DMS 273 treated with DMSO at 0.1 percent for 48 hours (cell line): ENCODE measurements at places on chromosomes 13 and 19.

GRCh38 chr13:77477299-77477848, 58.1 kb upstream of the SCEL start:
- DNase-seq, result no peak

DNA sequence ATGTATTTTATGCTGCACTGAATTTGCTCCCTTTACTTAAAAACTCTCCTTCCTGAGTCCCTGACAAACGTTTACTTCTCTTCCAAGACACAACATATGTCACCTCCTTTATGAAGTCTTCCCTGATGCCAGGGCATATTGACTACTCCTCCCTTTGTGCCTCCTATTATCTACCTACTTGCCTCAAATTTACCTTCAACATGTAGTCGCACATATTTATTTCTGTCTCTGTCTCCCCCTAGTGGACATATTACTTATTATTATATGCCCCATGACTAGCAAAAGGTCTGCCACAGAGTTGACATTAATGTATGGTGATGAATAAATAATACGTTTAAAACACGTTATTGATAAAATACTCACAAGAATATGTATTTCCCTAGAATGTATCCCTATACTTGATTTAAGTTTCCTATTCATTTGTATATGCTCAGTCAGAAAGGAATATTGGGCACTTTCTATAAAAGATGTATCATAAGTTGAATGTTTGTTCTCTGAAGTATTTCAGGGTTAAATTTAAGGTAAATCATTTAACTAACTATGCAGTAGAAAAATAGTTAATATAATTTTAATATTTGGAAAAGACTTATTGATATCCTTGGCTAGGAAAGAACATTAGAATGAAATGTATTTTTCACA, 250.3 kb upstream of the ATXN8OS start:
- DNase-seq, result peak; percentile 4

- no peak for DNase-seq
These were observed 36.3 kb downstream of the COL4A2 start for GRCh38 chr13:110343241-110343865.

DNA sequence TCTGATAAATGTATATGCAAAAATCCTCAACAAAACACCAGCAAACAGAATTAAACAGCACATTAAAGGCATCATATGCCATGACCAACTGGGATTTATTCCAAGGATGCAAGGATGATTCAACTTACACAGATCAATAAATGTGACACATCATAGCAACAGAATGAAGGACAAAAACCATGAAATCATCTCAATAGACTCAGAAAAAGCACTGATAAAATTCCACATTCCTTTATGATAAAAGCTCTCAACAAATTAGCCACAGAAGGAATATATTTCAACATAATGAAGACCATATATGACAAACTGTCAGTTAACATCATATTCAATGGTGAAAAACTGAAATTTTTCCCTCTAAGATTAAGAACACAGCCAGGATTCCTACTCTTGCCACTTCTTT, 691.6 kb downstream of the DIAPH3 start:
- DNase-seq, result no peak

DNA sequence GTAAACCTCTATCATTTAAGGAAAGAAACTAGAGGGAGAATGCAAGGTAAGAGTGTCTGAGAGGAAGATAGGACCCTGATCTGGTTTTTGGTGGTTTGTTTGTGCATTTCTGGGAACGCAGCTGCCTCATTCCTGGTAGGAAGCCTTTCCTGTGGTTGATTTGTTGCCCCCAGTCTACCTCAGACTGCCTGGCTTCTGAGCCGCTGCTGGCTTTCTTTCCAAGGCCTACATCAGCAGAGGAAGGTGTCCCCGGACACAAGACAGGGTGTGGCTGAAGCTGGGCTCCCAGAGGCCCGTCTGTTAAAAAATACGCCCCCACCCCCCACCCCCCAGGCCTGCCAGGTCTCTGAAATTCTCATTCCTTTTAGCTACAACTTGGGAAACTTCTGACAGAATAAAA, 42.6 kb downstream of the C13orf42 start:
- no peak for DNase-seq

- no peak for DNase-seq
These were observed 9.4 kb downstream of the NLRP7 start for GRCh38 chr19:54937926-54938325.

- DNase-seq, result no peak
These were observed 7.1 kb upstream of the WDR18 start for GRCh38 chr19:977058-977464.

DNA sequence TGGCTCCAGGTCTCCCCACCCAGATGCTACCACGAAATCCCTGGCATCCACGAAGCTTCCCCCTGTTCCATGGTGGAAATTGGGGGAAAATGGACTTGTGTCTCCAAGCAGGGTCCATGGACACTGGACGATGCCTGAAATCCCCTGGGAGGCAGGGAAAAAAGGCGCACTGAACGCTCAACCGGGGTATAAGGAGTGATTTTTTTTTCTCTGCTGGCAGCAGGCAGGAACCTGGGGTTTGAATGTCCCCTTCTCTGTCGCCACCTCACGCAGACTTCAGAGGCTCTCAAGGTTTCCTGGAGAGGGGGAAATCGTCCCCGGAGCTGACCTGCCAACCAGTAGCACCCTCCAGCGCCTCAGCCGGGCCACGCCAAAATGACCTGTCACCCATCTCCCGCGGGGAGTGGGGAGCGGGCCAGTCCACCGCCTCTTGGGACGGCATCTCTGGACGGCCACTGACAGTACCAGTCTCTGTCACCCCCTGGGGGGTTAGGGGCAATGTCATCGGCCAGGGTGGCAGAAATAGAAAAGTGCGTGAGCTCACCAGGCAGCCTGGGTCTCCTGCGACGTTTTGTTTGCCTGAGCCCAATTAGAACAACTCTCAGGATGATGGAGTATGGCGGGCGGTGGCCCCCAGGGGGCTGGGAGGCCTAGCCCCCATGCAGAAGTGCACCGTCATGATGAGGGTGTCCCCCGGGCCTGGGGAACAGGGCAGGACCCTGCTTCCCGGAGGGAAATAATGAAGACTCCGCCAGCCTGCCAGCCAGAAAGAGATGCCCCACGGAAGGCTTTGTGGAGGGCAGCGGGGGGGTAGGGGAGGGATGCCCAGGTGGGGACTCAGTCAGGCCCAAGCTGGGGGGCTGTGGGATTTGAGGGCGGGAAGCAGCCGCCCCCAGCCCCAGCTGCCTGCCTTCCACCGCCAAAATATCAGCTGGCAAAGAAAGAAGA, 2.6 kb downstream of the PTPRS start:
- DNase-seq, result no peak

- DNase-seq, result no peak
These were observed 3.5 kb downstream of the EGLN2 start for GRCh38 chr19:40802300-40803169.

DNA sequence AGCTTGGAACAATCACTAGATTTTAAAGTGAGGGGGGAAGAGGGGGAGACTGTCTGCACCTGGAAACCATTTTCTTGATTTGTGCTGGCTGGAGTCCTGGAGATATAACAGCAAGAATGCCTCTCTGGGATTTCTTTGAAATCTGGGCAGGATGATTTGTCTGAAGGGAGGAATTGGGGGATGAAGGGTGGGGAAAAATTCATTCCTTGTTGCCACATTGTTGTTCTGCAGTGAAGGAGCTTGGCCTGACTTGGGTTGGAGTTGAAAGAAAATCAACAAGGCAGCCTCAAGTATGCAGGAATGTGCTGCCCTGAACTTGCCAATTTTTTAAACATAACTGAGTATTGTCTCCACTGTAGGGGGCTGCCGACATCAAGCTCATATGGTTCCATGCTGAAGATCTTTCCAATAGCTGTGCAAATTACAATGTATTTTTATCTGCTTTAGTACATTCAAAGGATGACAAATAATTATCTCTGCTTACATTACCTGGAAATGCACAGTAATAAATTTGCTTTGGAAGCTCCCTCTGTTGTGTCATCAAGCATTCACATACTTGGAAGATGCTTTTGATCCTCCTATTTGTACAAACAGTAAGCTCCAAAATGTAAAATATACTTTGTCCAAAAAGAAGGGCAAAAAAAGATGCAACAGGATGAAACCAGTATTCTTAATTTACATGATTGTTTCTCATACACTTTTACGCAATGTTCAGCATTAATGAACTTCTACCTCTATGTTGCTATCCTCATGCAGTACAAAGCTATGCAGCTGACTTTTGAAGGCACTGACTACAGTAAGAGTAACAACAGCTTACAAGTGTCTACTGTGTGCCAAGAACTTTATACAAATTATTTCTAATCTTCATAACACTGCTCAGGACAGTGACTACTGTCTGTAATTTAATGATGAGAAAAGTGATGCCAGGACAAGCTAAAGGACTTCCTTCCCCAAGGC, 627.9 kb upstream of the KLF12 start:
- DNase-seq, result no peak

- DNase-seq, result no peak
These were observed 821.3 kb downstream of the DIAPH3 start for GRCh38 chr13:59342400-59342799.

- DNase-seq, result no peak
These were observed 41.1 kb downstream of the ARHGAP35 start for GRCh38 chr19:46901701-46902401.

DNA sequence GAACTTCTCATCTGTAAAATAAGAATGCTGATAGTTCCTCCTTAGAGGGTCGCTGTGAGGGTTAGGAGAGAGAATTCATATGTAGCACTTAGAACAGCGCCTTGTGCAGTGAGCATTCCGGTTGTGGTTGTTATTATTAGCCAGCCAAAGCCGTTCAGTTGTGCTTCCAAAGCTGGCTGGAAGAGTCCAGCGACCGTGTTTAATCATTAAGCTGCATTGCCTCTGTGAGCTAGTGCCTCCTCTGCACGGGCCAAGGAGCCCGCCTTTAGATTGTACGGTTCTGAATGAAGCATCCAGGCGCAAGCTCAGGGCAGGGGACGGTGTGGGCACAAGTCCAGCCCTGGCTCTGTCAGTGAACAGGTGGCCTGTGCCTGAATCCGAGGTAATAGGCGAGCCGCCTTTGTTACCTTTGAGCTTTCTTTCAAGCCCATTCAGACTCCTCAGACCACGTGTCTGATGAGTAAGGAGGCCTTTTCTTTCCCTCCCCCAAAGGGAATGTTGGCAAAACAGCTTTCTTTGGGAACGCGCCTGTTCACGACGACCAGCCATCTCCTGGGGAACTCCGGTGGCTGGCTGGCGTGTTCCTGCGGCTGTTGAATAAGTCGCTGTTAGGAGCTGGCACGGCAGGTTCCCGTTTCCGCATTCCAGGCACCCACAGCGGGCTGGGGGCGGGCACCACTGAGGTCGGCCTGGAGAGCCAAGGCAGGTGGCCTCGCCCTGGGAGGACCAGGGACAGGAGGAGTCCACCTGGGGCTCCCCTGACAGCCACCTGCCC, 25.1 kb downstream of the SIPA1L3 start:
- peak; percentile 35 for DNase-seq
